ENCODE measurements at places on chromosomes 16 and 17.

DNA sequence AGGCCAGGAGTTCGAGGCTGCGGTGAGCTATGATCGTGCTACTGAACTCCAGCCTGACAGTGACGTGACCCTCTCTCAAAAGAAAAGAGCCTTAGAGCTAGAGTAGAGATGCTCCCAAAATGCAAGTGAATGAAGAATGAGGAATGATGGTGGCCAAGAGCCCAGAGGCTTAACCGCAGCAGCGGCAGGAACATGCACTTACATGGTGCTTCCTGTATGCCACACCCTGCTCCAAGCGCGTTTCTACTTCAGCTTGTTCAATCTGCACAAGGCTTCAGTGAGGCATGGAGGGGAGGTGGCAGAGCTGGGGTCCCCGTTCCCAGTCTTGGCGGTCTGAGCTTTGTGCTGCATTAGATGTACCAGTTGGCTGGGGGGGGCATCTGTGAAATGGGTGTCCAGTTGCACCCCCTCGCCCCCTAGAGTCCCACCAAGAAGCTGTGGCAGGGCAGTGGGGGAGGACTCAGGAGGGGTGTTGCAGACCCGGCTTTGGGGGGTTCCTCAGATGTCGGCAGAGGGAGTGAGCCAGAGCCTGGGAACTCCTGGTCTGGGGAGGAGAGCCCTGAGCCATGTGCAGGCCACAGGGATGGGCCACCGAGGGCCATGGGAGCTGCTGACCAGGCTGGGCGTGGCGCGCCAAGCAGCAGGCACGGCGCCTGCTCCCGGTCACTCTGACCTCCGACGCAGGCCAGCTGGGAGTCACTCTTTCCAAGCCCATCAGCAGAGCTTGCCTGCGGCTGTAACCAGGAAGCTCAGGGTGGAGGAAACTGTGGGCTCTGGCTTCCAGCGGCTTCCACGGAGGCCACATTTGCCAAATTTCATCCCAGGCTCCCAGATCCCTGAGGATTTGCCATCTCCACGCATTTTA is 260.1 kb downstream of the PARN start:
- DNase-seq: no peak

DNA sequence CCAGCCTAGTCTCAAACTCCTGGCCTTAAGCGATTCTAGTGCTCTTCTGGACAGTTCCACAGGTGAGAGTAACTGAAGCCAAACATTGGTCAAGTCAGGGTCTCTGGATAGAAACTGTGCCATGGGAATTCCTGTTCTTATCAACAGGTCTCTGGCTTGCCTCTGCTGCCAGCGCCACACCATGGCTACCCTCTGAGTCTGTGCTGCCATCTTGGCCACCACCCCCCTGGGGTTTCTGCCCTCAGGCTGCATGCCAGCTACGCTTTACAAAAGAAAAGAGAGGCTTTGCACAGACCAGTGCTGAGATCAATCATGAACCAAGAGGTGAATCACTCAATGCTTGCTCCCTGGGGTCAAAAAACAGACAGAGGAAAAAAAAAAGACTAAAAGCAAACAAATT is 24.4 kb upstream of the CREBBP start:
- DNase-seq: no peak

GRCh38 chr16:1093284-1094123 is 2.5 kb downstream of the C1QTNF8 start:
- DNase-seq: no peak

- peak; percentile 64 for DNase-seq
These were observed 2.7 kb upstream of the HES7 start for GRCh38 chr17:8126491-8127066.

GRCh38 chr17:73718912-73719311 is 74.7 kb upstream of the SDK2 start:
- no peak for DNase-seq

- DNase-seq: no peak
These were observed 25.1 kb upstream of the CNOT1 start for GRCh38 chr16:58654560-58655214.

- DNase-seq: no peak
These were observed 62.9 kb downstream of the LMF1 start for GRCh38 chr16:907842-908241.

- no peak for DNase-seq
These were observed 40.8 kb downstream of the CDH3 start for GRCh38 chr16:68685685-68686478.

DNA sequence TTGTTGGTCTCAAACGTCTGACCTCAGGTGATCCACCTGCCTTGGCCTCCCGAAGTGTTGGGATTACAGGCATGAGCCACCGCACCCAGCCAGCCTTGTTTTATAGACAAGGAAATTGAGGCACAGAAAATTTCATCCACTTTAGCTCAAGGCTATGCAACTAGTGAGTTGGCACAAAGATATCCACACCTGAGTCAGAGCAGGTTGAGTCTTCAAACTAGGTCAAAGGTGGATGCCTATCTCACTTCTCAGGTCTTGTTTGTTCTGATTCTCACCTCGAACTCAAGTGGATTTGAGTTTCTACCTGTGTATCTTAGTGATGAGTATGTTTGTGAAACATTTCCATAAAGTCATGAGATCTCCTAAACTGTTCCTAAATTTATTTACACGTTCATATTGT is 35.6 kb upstream of the GAS7 start:
- no peak for DNase-seq

DNA sequence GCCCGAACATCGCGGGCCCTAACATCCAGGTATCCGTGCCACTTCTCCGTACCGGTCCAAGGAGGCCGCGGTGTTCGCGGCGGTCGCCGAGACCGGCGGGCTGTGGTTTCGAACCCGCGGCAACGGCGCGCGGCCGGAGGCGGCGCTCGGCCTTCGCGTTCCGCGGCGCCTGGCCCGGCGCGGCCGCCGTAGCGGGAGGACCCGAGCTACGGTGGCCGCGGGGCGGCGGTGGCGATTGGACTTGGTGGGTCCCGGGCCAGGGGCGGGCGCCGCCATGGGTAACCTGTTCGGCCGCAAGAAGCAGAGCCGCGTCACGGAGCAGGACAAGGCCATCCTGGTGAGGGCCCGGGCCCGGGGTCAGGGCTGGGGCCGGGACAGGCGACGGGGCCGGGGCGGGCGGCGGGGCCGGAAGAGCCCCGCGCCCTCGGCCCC is at the start of gene CHMP6:
TSS of gene CHMP6 (plus strand) at position 197 of the 432 bp plus-strand sequence. CDS start at position 275, 78 bp downstream.
- peak; percentile 71 for DNase-seq

All from iris pigment epithelial cell (primary cell).